ENCODE measurements at places on chromosomes 4 and X.
A peak's percentile ranks its signal among the peaks of the same experiment; 100 is the strongest.

DNA sequence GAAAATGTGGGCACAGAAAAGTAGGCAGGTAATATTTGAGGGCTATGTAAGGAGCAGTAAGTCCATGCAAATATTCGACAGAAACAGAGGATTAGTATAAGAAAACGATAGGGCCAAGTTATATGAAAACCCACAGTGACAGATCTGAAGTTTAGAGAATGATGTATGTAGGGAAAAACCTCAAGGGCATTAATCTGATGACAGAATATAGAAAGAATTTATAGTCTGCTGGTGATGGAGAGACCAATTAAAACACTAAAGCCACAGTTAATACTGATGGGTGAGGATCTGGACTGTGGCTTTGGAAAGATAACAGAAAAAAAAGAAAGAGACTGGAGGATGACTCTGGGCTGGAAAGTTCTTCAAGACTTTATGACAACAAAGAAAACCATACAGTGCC lies 169.7 kb downstream of the PALLD start:
- no peak for DNase-seq

GRCh38 chr4:158816955-158817354 lies 48.1 kb downstream of the FNIP2 start:
- DNase-seq: no peak

DNA sequence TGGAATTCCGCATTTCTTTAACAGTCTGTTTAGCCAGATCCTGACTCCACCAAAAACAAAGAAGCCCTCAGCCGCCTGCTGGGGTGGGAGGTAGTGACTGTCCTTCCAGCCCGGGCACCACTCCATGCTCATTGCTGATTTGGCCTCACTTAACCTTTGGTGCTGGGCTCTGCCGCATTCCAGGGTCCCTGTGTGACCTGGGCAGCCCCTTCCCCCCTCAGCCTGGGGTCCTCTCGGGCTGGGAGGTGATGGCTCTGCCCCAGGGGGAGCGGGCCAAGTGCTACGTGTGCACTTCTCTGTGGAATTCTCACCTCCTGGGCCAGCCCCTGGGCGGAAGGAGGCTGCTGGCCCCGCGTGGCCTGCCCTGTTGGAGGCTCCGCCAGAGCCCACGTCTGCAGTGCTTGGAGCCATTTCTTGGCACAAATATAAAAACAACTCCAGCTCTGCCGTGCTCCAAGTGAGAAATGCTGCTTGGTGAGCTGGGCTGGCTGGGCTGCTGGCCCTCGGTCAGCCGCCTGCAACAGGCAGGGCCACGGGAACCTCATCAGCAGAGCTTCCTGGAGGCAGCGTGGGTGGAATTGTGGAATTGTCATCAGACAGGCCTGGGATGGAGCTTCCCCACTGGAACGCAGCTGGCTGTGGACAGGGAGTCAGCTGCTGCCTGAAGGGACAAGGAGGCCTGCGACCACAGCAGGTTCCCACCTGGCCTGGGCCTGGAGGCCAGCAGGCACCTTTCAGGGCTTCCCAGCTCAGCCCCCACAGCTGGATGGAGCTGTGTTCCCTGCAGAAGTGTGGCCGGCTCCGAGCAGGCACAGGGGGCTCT lies 66.0 kb downstream of the TRMT44 start:
- DNase-seq: no peak

- no peak for DNase-seq
Measured at GRCh38 chr4:120948382-120948781, 25.9 kb upstream of the PRDM5 start.

DNA sequence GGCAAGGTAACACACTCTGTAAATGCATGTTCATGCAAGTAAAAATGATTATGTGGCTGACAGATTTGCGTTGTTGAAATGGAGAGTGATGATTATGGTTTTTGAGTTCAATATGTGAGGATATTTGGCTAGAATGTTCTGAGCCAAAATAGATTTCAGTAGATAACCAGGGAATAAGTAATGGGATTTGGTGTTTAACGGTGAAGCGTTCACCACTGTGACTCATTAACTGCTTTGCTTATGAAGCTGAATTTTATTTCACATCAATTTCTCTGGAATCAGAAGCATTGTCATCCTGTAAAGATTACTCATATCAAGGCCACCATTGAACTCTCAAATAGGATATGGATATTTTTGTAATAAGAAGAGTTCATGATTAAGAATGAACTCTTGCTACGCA lies 11.7 kb downstream of the AFP start:
- DNase-seq: no peak

GRCh38 chr4:160869899-160870298 lies 1293.9 kb downstream of the FSTL5 start:
- no peak for DNase-seq

GRCh38 chrX:147476008-147476407 lies 435.7 kb upstream of the FMR1 start:
- DNase-seq: peak; percentile 22

Measured in MM.1S (cell line).